G401 (cell line): ENCODE measurements at places on chromosomes 2 and 18.

DNA sequence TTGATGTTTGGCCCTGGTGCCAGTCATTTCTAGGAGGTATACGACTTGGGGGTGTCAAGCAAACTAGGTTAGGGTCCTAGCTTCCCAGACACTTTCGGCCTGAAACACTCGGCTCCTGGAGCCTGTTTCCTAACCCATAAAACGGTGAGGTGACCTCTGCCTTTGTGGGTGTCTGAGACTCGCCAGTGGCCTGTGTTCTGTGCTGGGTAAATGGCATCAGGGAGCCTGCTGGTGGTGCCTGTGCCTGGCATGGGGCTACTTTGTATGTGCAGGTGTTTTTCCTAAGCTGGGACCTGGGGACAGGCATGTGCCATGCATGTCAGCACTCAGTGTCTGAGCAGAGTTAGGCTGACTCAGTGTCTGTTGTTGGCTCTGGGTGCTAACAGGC, 139.2 kb downstream of the GLI2 start:
- no peak for DNase-seq

DNA sequence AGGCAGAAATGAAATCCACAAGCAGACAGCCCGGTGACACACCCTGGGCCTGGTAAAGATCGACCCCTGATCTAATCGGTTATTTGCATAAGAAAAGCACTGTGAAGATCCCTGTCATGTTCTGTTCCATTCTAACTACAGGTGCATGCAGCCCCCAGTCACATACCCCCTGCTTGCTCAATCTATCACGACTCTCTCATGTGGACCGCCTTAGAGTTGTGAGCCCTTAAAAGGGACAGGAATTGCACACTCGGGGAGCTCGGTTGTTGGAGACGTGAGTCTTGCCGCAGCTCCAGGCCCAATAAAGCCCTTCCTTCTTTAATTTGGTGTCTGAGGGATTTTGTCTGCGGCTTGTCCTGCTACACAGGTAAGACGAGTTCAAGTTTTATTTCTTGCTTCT, 13.4 kb upstream of the IL1B start:
- no peak for DNase-seq

DNA sequence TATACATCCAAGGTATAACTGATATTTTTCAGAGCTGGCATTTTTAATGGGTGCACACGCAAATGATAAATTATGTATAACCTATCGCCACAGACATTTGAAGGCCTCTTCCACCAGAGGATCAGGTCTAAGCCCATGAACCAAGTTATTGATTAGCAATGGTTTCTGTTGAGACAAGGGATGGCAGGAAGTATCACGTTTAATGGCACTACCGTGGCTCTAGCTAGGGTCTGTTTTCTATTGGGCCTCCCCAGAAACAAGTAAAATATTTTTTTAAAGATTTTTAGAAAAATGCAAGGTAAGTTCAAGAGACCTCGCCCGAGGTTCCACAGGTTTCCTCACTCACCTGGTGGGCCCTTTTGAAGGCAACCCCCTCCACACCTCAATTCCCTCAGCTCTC, 667 bp downstream of the GFPT1 start:
- DNase-seq: peak; percentile 9

GRCh38 chr2:195579776-195580555, 77.1 kb upstream of the SLC39A10 start:
- no peak for DNase-seq

DNA sequence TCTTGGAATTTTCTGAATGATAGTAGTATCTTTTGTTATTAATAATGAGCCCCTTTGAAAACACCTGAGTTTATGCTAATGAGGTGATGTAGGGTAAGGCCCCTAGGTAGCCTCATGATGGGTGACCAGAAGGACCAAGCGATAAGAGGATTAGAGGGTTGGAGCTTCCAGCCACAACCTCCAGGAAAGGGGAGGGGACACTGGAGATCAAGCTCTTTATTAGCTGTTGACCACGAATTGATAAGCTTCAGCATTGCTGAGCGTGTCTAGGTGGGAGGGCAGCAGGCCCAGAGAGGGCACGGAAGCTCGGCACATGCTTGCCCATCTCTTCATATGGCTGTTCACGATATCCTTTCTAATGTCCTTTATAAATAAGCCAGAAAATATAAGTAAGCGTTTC, 39.0 kb downstream of the KIAA2012 start:
- no peak for DNase-seq
